ENCODE measurements at places on chromosomes 1 and 21. TPM values are rescaled to one million over a fixed set of nuclear protein-coding genes. Genes with fewer than 3 reads are reported as not detected.

TDRD10 gene
- total RNA-seq: not detected

CSMD2 gene
- total RNA-seq: not detected

HOOK1 gene
- total RNA-seq: 8.4 TPM

FYB2 gene
- total RNA-seq: not detected

SLC1A7 gene
- 3.1 TPM for total RNA-seq

DCST2 gene
- 0.70 TPM for total RNA-seq

CR1 gene
- not detected for total RNA-seq

PRKAA2 gene
- total RNA-seq: not detected

ECM1 gene
- total RNA-seq: 3.2 TPM

SLC44A5 gene
- total RNA-seq: 3.3 TPM

ZNF695 gene
- total RNA-seq: 8.1 TPM

KCNJ15 gene
- not detected for total RNA-seq

KRTAP21-2 gene
- not detected for total RNA-seq

TPM3 gene
- 315 TPM for total RNA-seq

HEATR1 gene
- total RNA-seq: 13.7 TPM

DPM3 gene
- total RNA-seq: 86.2 TPM

PRAMEF5 gene
- total RNA-seq: not detected
